Suppressor macrophage treated with lipopolysaccharide for 4 hours (primary cell): ENCODE measurements at places on chromosomes 5 and 9.

DNA sequence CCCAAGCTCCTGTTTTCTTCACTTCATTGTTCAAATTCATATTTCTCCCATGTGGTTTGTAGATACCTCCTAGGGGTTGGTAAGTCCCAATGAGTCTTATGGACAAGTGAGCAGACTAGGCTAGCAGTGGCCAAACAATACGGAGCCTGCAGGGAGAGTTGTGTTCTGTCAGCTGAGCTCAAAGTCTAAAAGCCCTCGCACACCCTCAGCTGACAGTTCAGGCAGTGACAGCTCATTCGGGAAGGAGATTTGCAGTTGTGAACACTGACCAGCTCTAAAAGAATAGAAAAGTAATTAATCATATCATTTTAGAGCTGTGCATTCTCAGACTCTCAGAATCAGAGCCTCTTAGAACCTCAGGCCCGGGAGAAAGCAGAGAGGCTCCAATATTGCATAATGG lies 95.1 kb downstream of the SH3TC2 start:
- DNase-seq = no peak

DNA sequence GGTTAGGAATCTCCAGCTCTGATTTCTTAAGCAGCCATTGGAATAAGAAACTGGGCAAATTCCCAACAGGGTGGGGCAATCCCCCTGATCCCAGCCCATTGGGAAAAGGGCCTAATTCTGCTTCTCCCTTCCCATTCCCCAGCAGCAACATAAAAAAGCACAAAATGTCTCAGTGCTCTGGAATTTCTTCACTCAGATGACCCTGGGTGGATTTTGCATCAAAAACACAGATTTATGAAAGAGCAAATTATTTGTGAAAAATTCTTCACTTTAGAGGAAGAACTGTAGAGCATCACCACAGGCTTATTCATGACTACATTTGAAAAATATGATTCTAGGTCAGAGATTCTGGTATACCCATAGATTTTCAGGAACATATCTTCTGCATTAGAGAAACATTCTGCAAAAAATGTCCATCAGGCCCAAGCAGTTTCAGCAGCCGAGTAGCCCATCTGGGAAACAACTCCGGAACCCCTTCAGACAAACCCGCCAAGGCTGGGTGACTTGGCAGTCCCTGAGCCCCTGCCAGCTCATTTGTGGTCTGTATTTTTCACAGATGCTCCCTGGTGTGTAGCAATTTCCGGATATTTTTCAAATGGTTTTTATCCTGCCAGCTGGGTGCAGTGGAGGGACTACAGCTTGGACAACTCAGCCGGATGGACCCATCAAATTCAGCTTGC lies 102.1 kb upstream of the RANBP3L start:
- DNase-seq = peak; percentile 71

GRCh38 chr9:2427120-2427891 lies 194.3 kb upstream of the VLDLR start:
- DNase-seq = no peak

GRCh38 chr5:81513473-81513872 lies 119.5 kb upstream of the ACOT12 start:
- no peak for DNase-seq

- peak; percentile 22 for DNase-seq
These were observed at the start of gene PCDHA5 for GRCh38 chr5:140821375-140822280. PCDHA5 (plus strand) TSS chr5:140821613.

DNA sequence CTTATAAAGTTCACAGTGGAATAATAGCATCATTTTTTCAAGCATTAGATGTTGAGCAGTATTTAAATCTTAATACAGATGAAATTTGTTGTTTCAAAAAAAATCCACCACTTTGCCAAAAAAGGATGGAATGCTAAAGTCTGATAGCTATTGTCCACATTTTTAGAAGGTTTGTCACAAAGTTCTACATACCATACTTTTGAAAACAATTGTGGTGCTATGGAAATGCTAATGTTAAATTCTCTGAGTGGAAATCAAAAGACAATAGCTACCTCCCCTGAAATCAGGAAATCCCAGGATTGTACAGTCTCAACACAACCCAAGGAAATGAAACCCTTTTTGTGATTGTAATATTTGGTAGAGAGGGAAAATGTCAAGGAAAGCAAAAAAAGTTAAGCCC lies 19.3 kb upstream of the GRAMD2B start:
- DNase-seq = no peak
